H7 (cell line): ENCODE measurements at places on chromosomes 1 and 21. TPM values are rescaled to one million over a fixed set of nuclear protein-coding genes. Genes with fewer than 3 reads are reported as not detected.

SYT11 gene
- 9.6 and 11.0 TPM in 2 replicates for total RNA-seq

DCST2 gene
- 0.31 and 1.5 TPM in 2 replicates for total RNA-seq

DNA sequence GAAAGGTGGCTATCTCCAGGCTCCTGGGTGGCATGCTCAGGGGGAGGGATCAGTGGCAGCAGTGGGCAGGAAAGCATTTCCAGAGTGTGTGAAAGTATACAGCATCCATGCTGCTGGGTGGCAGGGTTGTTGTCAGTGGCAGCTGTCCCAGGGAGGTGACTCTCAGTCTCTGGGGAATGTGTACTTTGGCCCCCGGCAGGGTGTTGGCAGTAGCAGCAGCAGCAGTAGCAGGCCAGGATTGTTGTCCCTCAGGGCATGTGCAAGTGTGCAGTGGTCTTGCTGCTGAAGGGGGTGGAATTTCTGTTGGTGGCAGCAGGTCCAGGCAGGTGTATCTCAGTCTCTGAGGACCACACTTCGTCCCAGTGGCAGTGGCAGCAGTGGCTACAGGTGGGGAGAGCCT is 71.7 kb upstream of the GUCA2B start:
- DNase-seq: no peak

GRCh38 chr1:240128366-240128765 is 36.7 kb downstream of the FMN2 start:
- DNase-seq: no peak

DNA sequence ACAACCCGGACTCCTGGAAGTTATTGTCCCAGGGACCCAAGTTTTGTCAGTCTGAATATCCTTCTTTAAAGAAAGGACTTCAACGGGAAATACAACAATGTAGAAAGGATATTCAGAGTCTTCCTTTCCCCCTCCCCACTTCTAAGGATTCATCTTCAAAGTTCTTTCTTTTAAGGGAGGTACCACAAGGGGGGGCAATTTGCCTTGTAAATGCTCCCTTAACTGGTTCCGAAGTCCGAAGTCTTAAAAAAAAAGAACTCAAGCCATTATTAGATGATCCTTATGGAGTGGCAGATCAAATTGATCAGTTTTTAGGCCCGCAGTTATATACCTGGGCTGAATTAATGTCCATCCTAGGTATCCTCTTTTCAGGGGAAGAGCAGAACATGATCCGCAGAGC is 47.0 kb downstream of the SERINC2 start:
- peak; percentile 49 for DNase-seq

- DNase-seq: no peak
These were observed 173.4 kb downstream of the S1PR1 start for GRCh38 chr1:101410048-101410878.

- peak; percentile 22 for DNase-seq
These were observed 15.5 kb downstream of the MTHFR start for GRCh38 chr1:11790101-11790879.

DNA sequence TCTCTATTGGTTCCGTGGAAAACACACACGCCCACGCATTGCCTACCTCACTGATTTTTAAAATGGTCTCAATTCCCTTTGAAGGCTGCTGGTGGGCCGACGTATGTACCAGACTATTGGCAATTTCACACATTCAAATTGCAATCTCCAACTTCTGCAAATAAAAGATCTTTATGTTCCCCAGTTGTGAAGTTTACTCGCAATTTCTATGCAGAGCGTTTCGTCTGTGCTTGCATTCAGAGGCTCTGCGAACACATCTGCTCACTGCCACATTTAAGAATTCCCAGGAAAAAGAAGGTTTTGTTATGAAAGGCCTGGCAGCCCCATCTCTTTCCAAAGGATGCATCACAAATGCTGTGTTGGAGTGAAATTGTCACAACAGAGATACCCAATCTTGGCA is 288.0 kb upstream of the KAZN start:
- DNase-seq: no peak
